Activated CD4-positive, alpha-beta memory T cell treated with anti-CD3 and anti-CD28 coated beads, Interleukin-2, amount 10 ng/mL, durations not matched to agents 7 days and 5 days (primary cell): ENCODE measurements at places on chromosomes 3 and 15. TPM values are rescaled to one million over a fixed set of nuclear protein-coding genes. Genes with fewer than 3 reads are reported as not detected.

GOLGA6L26 gene
- total RNA-seq = not detected

BRPF1 gene
- 41.9 TPM for total RNA-seq

GRCh38 chr15:81108427-81108826 lies 25.6 kb upstream of the CFAP161 start:
- no peak for DNase-seq

- no peak for DNase-seq
These were observed 74.6 kb upstream of the CHRNA7 start for GRCh38 chr15:31955734-31956133.

DNA sequence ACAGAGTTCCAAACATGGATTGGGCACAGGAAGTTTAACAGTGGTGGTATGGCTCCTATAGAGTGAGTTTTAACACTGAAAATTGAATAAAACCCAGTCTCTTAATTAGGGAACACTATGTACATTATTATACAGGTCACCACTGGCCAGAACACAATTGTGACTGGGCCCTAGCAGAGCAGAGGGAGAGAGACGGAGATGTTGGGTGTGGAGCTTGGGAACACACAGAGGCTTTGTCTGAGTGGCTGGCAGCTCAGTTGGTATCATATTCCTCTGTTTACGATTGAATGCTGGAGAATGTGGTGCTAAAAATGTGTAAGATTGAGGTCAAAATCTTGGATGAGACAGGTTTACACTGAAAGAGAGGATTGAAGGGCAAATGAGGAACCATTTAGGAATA lies 6.8 kb upstream of the MOBP start:
- no peak for DNase-seq
